Gastrocnemius medialis (tissue), 4 donors: ENCODE measurements at places on chromosomes 6 and 20.

DNA sequence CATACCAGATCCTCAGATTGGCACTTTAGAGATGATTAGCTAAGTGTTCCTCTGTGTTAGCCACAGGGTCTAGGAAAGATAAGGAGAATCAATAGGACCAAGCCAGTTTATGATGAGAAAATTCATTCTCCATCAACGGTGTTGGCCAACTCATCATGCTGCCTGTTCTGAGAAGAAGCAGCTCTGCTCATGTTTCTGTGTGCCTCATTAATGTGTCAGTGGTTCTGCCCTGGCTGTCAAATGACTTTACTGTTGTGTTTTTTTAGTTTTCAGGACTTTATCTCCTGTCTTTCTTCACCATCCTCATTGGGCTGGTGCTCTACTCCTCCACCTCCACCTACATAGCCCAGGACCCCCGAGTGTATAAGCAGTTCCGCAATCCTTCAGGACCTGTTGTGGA, 234.3 kb upstream of the PLN start:
- no peak for DNase-seq

- DNase-seq: no peak
These were observed 163.8 kb downstream of the TMEM200A start for GRCh38 chr6:130529569-130530149.

- DNase-seq: no peak
These were observed 92.5 kb upstream of the ADGRF1 start for GRCh38 chr6:47134476-47135189.

DNA sequence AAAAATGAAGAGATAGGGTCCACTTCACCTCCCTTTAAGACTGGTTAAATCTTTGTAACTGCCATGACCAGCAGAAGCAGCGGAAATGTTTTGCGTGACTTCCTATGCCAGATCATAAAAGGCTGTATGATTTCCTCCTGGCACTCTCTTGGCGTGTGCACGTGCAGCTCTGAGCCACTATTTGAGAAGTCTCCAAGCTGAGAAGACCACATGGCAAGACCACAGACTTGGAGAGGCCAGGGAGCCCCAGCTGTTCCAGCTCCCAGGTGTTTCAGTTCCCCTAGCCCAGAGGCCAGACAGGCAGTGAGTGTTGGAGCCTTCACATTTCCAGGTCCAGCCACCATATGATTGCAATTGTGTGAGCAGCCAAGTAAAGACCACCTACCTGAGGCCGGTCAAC, 259.3 kb upstream of the RIN2 start:
- no peak for DNase-seq

GRCh38 chr6:111900735-111901134, 27.5 kb upstream of the FYN start:
- no peak for DNase-seq

GRCh38 chr20:35972462-35972861, 4.1 kb downstream of the CNBD2 start:
- no peak for DNase-seq

GRCh38 chr20:61325718-61326117, 73.7 kb downstream of the CDH4 start:
- DNase-seq: no peak

GRCh38 chr6:134723081-134723871, 226.6 kb downstream of the ALDH8A1 start:
- no peak for DNase-seq

- DNase-seq: no peak
These were observed 30.9 kb upstream of the CD83 start for GRCh38 chr6:14086701-14087100.

- no peak for DNase-seq
These were observed 40.1 kb downstream of the TBPL1 start for GRCh38 chr6:133992992-133993680.

- no peak for DNase-seq
These were observed 10.4 kb downstream of the RPL7L1 start for GRCh38 chr6:42889815-42890214.

GRCh38 chr6:107264357-107264840, 149.1 kb upstream of the BEND3 start:
- no peak for DNase-seq

- no peak for DNase-seq
These were observed 37.2 kb downstream of the CHMP4B start for GRCh38 chr20:33848391-33848790.
